NCI-H2107 (cell line): ENCODE measurements at places on chromosomes 12 and 14.

- no peak for DNase-seq
Observed at GRCh38 chr14:86712727-86713126, 1182.8 kb downstream of the FLRT2 start.

- DNase-seq: no peak
Observed at GRCh38 chr12:80709811-80710726, 2.6 kb downstream of the MYF6 start.

DNA sequence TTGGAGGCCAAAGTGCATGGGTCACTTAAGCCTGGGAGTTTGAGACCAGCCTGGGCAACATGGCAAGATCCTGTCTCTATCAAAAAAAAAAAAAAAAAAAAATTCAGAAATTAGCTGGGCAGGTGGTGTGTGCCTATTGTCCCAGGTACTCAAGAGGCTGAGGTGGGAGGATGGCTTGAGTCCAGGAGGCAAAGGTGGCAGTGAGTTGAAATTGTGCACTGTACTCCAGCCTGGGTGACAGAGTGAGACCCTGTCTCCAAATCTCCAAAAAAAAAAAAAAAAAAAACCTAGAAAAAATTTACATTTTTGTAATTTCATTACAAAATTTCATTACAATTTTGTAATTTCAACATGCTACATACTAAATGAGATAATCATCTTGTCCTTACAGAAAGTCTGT is 42.7 kb downstream of the SYNE2 start:
- no peak for DNase-seq

GRCh38 chr14:93939304-93940229 is 12.4 kb downstream of the FAM181A start:
- no peak for DNase-seq

DNA sequence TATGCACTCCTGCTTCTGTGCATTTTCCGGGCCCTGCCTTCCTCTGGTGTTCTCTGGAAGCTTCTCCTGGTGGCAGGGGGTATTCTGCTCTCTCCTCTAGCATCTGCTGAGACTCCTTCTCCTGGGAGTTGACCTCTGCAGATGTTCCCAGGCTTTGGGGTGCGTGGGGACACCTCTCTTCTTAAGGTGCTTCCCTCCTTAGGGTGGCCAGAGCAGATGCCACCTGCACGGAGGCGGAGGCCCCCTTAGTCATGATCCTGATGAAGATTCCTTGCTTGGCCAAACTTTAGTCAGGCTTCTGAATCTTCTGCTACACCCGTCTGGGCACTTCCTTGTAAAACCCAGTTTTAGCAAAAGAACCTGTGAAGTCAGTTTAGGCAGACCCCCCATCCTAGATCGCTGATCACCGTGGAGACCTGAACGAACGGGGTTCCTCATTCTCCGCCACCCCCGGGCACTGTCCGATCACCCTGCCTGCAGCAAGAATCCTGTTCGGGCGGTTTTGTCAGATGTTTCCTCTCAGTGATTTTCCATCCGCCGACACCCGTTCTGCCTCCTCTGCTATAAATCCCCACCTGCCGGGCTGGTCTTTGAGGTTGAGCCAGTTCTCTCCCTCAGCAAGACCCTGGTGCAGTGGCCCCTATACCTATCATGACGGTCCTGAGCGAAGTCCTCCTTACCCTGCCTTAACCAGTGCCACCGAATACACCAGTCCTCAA is 111.9 kb downstream of the CALM1 start:
- DNase-seq: no peak

DNA sequence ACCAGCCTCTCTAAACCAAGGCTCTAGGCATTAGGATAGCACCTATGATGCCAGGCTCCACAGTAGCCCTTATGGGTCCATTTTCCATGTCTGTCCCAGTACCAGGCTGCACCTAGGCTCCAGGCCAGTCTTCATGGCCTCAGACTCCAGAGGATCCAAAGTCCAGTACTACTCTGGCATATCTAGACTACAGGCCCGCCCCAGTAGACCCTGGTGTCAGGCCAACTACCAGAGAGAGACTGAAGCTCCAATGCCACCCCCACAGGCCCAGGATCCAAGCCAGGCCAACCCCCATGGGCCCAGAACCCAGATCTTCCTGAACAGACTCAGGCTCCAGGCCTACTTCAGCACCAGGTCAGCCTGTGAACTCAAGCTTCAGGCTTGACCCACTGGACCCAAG is 287.0 kb downstream of the KCNC2 start:
- DNase-seq: no peak

DNA sequence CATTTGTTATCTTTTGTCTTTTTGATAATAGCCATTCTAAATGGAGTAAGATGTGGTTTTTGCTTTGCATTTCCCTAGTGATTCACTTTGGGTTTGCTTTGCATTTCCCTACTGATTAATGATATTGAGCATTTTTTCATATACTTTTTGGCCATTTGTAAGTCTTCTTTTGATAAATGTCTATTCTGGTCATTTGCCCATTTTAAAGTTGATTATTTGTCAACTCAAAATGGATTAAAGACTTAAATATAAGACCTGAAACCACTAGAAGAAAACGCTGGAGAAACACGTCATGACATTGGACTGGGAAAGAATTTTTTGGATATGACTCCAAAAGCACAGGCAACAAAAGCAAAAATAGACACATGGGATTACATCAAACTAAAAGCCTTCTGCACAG is 148.0 kb downstream of the APAF1 start:
- DNase-seq: no peak

- DNase-seq: no peak
Observed at GRCh38 chr14:68705741-68706283, 87.1 kb downstream of the ZFP36L1 start.

DNA sequence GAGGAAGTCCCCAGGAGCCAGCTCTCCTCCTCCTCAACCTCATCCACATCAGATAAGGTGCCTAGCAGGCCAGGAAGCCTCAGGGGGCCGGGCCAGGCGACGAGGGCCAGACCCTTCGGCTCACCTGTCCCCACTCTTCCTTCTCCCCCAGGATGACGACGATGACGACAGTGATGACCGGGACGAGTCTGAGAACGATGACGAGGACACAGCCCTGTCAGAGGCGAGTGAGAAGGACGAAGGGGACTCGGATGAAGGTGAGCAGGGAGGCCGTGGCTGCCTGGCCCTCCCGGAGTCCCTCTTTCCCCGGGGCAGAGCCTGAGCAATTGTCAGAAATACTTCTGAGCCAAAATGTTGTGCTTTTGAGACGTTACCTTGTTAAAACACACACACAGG is 13.8 kb downstream of the SETD1B start:
- DNase-seq: no peak

GRCh38 chr14:49193332-49194065 is 392.7 kb downstream of the RPS29 start:
- DNase-seq: no peak

GRCh38 chr14:75654127-75654732 is 6.4 kb downstream of the ERG28 start:
- peak; percentile 80 for DNase-seq

- DNase-seq: no peak
Observed at GRCh38 chr12:67919406-67919805, 69.8 kb upstream of the IFNG-AS1 start.

DNA sequence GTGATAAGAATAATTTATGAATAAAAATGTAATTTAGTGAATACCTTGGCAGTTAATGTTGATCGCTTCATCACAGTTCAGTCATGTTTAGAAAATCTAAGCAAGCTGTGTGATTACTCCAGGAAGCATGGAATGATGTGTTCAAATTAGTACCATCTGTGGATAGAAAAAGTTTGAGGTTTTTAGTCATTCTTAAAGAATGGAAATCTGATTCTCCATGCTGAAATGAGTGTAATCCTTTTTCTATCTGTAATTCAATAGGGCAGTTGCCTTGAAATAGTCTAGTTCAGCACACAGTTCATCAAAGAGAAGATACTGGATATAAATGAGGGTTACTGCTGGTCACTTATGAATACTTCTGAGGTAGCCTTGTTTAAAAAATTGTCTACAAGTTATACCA is 127.2 kb upstream of the MYF6 start:
- no peak for DNase-seq

DNA sequence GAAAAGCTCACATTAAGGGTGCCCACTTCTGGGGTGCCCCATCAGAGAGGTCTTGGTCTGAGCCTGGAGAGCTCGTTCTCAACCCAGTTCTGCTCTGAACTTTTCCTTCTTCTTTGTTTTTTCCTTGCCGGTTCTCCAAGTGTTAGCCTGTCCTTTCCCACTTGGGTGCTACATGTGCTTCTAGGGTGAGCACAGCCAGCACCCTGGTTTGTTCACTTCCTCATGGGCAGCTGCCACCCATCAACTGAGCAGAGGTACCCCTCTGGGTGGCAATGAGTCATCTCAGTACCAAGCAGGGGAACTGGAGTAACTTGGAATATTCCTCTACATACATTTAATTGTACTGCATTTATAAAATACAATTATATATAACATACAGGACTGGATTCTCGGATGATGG is 3.9 kb upstream of the SYNE3 start:
- DNase-seq: no peak

DNA sequence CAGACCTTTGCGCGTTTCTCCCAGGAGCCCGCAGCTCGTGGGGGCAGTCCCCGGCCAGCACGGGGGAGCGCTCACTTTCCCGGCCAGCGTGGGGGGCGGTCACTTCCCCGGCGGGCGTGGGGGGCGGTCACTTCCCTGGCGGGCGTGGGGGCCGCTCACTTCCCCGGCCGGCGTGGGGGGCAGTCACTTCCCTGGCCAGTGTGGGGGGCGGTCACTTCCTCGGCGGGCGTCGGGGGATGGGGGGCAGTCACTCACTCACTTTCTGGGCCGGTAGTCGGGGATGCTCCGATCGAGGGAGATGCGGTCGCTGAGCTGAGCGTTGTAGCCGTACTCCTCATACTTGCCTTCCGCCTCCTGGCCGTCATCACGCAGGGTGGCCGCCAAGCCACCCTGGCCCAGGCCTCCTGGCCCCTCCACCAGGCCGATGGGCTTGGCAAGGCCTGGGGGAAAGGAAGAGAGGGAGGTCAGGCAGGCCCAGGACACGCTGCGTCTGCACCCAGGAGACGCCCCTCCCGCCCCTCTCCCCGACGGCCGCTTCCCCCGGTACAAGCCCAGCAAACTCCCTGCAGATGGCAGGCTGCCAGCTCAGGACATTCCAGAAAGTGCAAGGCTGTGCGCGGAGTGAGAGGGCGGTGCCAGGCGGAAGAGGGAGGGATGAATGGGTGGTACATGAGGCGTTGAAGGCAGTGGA is 43.3 kb downstream of the GALNT9 start:
- no peak for DNase-seq

DNA sequence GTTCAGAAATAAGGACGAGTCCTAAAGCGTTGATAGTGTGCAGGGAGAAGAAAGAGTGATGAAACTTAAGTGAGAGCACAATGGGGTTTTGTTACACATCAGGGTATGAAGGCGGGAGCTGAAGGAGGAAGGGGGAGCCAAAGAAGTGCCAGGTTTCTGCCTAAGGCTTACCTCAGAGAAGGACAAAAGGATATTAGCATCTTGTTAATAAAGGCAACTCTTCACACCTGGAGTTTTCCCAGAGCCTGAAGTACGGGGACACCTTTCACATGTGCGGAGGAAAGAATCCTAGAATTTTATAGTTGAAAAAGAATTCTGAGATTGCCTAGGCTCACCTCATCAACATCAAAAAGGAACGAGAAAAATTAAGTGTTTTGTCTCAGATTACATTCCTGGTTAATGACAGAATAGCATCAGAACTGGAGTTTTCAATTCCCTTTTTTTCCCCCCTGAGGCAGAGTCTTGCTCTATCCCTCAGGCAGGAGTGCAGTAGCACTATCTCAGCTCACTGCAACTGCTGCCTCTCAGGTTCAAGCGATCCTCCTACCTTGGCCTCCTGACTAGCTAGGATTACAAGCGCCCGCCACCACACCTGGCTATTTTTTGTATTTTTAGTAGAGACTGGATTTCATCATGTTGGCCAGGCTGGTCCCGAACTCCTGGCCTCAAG is 2.2 kb upstream of the SAV1 start:
- no peak for DNase-seq

DNA sequence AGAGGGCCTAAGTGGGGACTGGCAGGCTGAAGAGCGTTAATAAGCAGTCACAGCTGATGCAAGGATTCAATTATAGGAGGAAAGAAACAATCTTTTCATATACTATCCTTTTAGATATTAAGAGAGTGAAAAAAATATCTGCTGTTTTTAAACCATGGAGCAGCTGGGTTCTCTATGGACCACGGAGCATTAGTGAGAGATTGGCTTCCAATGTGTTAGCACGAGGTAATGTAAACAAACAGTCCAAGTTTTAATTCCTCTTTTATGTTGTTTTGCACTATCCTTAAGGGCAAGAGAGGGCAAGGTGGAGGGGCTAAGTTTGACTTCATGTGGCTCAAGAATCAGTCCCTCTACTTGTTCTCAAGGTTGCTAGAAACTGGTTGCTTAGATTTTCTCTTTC is 30.9 kb downstream of the CDKN1B start:
- no peak for DNase-seq

GRCh38 chr12:56104815-56105608 is 653 bp downstream of the PA2G4 start:
- no peak for DNase-seq

- no peak for DNase-seq
Observed at GRCh38 chr12:27243006-27243405, 1.1 kb upstream of the STK38L start.

GRCh38 chr14:72640911-72641485 is 252.9 kb downstream of the DPF3 start:
- DNase-seq: no peak

DNA sequence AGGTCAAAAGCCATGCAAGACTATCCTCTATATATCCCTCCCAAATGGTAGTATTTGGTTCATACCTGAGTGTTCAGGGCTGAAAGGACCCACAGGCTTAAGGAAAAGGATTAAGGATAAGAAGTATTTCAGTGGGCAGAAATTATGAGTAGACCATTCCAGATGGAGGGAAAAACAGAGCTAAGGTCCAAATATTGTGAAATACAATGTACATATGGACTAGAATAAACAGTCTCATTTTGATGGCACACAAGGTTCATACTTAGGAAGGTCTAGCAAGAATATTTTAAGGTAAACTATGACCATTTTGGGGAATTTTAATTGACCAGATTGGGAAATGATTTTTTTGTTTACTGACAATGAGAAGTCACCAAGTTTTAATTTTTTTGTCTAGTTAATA is 124.6 kb downstream of the PRKD1 start:
- no peak for DNase-seq

DNA sequence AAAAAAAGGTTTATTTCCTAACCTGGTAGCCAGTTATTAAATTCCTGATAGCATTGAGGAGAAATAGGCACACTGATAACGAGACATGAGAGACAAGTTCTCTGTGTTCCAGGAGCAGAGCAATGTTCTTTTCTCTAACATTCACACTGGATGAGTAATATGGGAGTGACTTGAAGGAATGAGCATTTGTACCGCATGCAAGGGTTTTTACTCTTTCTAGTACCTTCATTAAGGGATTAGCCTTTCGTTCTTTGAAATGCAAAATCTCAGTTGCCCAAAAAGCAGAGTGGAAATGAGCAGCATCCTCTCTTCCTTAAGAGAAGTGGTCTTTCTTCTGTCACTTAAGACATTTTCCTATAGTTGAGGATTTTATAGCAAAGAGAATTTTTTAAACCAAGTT is 54.7 kb downstream of the FGD4 start:
- DNase-seq: no peak

DNA sequence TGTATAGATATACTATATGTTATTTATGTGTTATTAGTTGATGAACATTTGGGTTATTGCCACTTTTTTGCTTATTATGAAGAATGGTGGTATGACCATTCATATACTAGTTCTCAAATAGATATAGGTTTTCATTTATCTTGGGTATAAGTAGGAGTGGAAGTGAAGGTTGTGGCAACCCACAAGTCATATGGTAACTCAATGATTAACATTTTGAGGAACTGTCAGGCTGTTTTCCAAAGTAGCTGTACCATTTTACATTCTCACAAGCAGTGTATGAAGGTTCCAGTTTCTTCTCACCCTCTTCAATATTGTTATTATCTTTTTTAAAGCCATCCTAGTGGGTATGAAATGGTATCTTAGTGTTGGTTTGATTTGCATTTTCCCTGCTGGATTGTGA is 19.0 kb upstream of the MSRB3 start:
- DNase-seq: no peak
